ENCODE measurements at places on chromosomes 11 and 22. TPM values are rescaled to one million over a fixed set of nuclear protein-coding genes. Genes with fewer than 3 reads are reported as not detected.

GRCh38 chr11:131749101-131749500, 378.7 kb downstream of the NTM start:
- DNase-seq, result no peak

OR5P2 gene
- total RNA-seq, result not detected

- DNase-seq, result no peak
Observed at GRCh38 chr11:107118025-107118720, 99.9 kb upstream of the GUCY1A2 start.

GDPD4 gene
- total RNA-seq, result not detected

GGT5 gene
- total RNA-seq, result 1.3 TPM

OR2D2 gene
- not detected for total RNA-seq

- DNase-seq, result no peak
Observed at GRCh38 chr11:126313826-126314225, 10.0 kb downstream of the DCPS start.

DNA sequence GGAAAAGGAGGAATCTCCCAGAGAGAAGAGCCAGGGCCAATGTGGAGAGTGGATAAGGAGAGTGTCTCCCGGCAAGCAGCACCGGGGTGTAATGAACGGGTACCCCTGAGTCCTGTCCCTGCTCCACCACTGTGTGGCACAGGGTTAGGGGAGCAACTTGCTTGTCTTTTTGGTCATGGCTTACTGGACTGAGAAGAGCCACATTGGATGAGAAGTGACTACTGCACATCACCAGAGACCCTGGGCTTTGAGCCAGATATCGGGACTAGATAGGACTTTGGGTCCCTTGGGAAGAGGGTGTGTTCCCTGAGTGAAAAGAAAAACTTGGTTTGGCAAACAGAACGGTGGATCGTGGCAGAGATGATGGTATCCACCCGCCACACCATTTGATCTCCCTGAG, 24.6 kb downstream of the SDHAF2 start:
- no peak for DNase-seq

- no peak for DNase-seq
Observed at GRCh38 chr11:57566905-57567514, 462 bp downstream of the UBE2L6 start.

C11orf24 gene
- 46.4 TPM for total RNA-seq

DNA sequence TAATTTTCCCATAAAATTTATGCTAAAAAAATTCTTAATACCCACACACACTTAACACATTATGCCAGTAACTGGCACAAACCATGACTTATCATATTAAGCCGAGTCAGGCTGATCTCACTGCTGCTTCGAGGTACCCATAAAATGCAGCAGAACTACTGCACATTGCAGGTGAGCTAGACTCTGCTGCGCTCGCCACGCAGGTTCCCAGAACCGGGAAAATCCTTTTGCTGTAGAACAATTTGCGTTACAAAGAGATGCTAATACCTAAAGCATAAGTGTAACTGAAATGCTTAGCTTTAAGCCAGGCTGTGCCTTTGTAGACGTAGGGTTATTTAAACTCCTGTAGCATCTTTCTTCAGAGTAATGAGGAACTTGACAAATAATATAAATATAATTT, 200.3 kb downstream of the MSANTD4 start:
- no peak for DNase-seq

DNA sequence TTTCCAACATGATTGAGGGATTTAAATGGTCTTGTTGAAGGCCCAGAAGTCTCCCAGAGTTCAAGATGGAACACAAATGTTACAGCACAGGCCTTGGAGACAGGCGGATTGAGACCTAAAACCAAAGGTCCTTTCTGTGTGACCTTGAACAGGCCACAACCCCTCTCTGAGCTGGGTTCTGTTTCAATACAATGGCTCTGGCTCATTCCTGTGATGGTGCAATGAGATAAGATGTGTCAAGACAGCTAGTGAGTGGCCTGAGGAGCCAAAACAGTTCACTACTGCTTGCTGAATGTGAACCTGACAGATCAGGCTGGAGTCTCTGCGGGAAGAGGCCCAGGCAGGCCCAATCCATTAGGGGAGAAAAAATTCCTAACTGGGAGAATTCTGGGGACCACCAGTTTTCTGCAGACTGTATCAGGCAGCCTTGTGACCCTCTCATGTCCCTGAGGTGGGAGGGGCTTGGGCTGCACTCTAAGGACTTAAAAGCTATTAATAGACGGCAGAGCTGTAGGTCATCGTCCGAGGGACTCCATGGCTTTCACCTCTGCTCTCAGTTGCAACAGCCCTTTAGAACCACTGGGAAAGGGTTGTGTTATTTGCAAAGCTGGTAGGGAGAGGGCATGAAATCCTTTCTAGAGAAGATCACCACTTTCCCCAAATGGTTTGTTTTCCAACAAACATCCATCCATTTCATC, 126.1 kb upstream of the TEAD1 start:
- no peak for DNase-seq

TMEM151A gene
- total RNA-seq, result not detected

KCNQ1OT1 gene
- total RNA-seq, result 0.14 TPM
